ENCODE measurements at places on chromosomes 7 and 10.

- peak; percentile 57 for DNase-seq
Observed at GRCh38 chr7:42843205-42843800, 68.6 kb downstream of the C7orf25 start.

GRCh38 chr7:130849604-130850003 is 115.6 kb upstream of the KLF14 start:
- DNase-seq, result no peak

- DNase-seq, result peak; percentile 1
Observed at GRCh38 chr10:46220872-46221538, 65.8 kb upstream of the ANTXRL start.

- no peak for DNase-seq
Observed at GRCh38 chr10:99698504-99699080, 33.3 kb downstream of the COX15 start.

DNA sequence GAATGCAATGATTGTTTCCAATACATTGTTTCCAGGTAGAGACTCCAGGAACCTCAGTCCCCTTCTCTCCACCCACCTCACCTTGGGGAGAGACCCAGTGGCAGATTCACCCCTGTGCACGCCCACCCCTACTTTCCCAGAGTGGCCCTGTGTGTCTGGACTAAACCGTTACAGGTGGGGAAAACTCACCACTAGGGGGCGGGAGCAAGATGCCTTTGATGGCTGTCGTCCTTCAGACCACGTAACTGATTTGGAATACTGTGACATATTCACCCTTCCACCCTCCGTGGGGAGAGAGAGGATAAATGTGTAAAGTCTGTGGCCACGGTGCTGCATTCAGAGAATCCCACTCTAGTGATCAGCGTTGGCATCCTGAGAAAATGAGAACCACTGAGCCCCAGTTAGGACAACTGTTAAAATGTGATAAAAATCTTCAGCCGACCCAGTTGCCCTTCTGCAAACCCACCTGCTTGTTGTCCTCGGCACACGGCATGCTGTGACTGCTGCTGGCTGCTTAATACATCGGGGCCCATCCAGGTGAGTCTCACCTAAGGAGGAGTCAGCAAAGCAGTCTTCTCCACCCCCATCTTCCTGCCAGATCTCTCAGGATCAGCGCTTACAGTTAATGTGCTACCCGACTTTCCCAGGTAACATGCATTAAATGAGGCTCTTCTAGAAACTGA is 41.5 kb upstream of the NMT2 start:
- peak; percentile 80 for DNase-seq

GRCh38 chr7:106177300-106177690 is 65.2 kb upstream of the SYPL1 start:
- DNase-seq, result no peak

DNA sequence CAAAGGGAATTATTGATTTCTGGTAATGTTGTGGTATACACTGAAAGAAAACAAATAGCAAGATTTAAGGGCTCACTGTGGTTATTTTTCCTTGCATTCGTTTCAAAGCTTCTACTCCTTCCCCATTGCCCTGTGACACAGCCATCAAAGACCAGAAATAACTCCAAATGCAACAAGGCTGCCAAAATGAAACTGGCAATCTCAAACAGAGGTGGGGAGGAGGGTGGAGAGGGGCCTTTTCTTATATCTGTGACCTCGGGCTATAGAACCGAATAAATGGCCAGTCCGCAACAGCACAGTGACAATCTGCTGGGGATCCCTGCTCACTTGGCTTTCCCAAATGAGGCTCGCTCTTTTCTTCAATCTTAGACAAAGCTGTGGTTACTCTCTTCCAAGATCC is 17.4 kb upstream of the SPOCK2 start:
- DNase-seq, result no peak

GRCh38 chr10:84879991-84880390 is 551.6 kb downstream of the CCSER2 start:
- DNase-seq, result no peak

- peak; percentile 36 for DNase-seq
Observed at GRCh38 chr7:137656850-137657232, 189.9 kb downstream of the DGKI start.

GRCh38 chr7:57415326-57415725 is 34.7 kb upstream of the ZNF716 start:
- DNase-seq, result no peak

DNA sequence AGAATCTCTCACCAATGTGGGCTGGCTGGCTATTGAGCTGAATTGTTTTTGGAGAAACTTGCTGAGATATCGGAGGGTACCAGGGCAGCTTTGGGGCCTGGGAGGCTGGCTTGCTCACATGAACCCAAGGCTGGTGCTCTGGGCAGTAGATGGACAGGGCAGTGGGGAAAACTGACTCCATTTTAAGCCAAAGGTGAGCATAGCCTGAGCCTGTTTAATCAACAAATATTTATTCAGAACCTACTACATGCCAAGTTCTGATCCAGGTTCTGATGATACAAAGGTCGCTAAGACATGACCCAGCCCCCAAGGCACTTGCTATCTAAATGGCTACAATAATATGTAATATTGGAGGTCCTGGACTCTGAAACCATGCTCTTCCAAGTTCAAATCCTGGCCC is 86.6 kb downstream of the BUB3 start:
- DNase-seq, result no peak

DNA sequence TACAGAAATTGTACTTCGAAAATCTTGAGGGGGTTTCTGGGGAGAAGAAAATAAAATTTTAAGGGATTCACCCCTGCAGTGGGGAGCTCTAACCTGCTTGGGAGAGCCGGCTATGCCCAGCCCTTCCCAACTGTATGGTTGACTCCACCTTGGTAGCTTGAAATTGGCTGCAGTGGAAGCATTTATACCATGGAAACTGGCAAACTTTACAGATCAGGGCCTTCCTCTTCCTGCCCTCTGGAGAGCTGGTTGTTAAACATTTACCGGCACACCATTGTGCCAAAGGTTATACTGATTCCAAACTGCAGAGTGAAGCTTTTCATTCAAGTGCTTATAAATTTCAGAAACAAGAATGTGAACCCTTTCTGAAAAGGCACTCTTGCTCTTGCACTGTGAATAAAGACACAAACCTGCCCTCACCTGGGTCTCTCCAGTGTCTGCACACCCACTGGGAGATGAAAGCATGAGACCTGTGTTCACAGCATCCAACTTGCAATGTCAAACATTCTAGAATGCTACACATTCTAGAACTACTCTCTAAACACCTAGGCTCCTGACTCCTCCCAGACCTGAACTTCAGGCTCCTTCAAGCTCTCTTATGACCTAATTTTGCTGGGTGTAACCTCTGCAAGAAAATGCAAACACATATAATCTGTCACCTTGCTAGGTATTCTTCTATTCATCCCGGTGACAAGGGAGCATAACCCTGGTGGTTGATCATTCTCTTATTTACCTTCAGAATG is 44.7 kb downstream of the ABLIM1 start:
- DNase-seq, result no peak

DNA sequence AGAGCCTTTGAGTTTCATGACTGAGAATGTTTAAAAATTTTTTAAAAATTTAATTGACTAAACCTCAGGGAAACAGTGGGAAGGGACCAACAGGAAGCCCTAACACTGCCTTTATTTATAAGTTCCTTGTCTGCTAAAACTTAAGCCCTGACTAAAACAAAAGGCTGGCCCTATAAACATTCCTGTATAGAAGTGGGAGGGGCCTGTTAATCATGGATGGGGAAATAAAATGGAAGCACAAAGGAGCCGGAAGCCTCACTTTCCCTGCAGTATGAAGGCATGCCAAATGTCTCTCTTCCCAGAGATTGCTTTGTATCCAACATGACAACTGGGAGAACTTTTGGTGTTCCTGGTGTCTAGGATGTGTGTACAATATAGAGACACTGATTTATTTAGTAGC is 66.0 kb downstream of the VPS50 start:
- no peak for DNase-seq

- DNase-seq, result no peak
Observed at GRCh38 chr10:113569576-113569975, 16.7 kb downstream of the HABP2 start.

GRCh38 chr10:123854003-123854402 is 37.6 kb downstream of the CPXM2 start:
- DNase-seq, result no peak

GRCh38 chr7:50673096-50673495 is 107.9 kb upstream of the DDC start:
- no peak for DNase-seq

GRCh38 chr7:159063046-159063840 is 81.4 kb downstream of the VIPR2 start:
- no peak for DNase-seq

GRCh38 chr10:13376297-13376696 is 28.2 kb upstream of the SEPHS1 start:
- DNase-seq, result no peak

GRCh38 chr10:55500931-55501559 is 700.0 kb upstream of the PCDH15 start:
- peak; percentile 7 for DNase-seq

DNA sequence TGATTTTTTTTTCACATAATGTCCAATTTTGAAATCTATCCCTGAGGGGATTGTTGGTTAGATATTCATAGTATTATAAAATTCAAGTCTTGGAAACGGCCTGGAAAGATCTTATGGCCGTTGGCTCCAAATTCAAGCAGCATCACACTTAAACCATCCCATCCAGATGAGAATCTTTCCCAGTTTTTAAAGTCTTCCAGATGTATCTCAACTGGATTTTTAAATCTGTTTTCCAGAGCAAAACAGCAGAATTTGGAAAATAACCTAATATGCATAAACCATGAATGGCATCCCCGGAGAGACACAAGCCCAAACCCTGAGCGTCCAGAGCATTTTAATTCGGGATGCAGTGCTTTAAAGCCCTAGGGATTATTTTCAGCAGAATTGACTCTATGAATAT is 208.2 kb upstream of the PRKCQ start:
- DNase-seq, result no peak

DNA sequence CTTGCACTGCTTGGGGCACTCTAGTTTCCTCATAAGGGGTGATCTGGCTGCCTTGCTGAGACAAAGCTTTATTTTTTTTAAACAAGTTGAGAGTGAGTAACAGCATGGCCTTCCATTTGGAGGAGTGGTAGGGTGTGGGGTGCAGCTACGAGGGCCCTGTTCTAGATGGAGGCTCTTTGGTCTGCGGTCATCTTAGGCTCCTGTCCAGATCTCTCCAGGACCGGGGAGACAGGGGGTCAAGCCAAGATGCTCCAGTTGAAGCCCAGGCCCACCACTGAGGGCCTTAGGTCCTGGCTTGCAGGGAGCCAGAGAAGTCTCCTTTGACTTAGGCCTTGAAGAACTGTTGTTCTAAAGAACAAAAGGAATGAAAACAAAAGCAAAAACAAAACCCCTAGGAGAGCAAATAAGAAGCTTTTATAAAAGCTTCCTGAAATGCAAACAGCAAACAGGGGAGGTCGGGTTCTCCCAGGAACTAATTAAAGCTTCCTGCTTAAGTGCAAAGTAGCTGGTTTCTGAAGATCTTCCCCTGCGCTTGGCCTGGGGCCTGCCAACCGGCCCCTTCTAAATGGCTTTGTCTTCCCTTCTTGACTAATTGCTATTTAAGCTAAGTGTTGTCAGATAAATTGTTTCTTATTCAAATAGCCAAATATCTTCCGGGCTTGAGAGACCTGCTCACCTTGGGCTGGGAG is 259.2 kb downstream of the GLRX3 start:
- DNase-seq, result no peak

GRCh38 chr10:49393301-49393700 is 2.6 kb downstream of the DRGX start:
- no peak for DNase-seq

DNA sequence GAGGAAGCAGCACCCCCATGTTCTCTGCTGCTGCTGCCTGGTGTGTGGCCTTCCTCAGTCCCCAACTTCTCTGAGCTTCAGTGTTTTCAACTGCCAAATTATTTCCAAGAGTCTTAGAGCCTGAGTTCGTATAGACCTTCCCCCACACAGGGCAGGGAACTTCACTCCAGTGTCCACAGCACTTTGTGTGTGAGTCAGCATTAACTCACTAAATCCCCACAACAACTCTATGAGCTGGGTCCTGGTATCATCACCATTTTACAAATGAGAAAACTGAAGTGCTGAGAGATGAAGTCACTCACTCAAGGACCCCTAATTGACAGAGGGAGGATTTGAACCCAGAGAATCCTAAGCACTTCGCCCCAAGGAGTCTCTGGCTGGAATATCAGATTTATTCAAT is 48.3 kb downstream of the ADCYAP1R1 start:
- peak; percentile 1 for DNase-seq

GRCh38 chr7:16431646-16432424 is 10.5 kb upstream of the CRPPA start:
- peak; percentile 16 for DNase-seq

GRCh38 chr10:43223056-43223455 is 43.8 kb downstream of the RASGEF1A start:
- DNase-seq, result no peak

- no peak for DNase-seq
Observed at GRCh38 chr7:44439926-44440325, 50.5 kb downstream of the NUDCD3 start.

DNA sequence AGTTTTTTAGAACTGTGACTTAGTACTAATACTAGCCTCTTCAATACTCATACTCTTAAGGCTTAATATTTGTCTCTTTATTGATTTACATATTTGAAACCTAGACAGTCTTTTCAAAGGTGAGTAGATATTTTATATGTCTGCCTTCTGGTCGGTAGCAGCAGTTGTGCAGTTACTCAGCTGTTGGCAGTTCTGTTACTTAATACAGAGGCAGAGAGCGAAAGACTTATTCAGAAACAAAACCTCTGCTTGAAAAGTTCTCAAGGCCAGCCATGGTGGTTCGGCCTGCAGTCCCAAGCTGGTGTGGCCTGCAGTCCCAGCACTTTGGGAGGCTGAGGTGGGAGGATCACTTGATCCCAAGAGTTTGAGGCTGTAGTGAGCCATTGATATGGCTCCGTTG is 84.2 kb downstream of the AUTS2 start:
- DNase-seq, result no peak

GRCh38 chr7:1716263-1717094 is 46.4 kb downstream of the ELFN1 start:
- DNase-seq, result no peak

- DNase-seq, result no peak
Observed at GRCh38 chr7:35753761-35754603, 46.9 kb upstream of the SEPTIN7 start.

DNA sequence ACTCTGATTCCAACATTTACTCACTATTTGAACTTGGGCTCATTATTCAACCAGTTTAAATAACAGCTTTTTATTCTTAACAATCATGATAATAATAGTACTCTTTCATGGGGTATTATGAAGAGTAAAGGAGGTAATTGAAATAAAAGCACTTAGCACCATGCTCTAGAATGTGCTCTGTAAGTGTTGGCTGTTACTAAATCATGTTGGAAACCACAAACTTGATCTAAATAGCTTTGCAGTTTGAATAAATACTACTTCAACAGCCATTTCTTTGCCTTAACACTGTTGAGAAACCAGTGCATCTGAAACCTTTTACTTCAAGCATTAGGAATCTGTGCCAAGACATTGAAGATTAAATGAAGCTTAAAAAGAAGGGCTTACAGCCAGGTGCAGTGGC is 7.9 kb upstream of the UPF2 start:
- DNase-seq, result no peak

DNA sequence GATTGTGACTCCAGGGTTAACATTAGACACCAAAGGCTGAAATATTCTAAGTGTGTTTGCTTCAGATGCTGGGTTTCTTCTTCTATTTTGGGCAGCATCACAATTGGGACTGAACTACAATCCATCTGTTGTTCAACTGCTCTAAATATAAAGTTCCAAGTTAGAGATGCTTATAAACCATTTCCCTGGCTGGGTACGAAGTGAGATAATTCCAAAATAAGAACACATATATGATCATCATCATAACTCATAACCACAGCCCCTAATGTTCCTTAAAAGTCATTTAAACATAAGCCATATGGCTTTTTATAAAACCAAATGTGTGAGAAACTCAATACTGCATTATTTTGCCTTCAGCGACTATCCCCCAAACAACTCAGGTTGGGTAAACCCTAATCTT is 28.8 kb downstream of the DNA2 start:
- no peak for DNase-seq
